ENCODE measurements at places on chromosomes 2 and 18. TPM values are rescaled to one million over a fixed set of nuclear protein-coding genes. Genes with fewer than 3 reads are reported as not detected.

GCG gene
- not detected for total RNA-seq

FLACC1 gene
- 0.74 TPM for total RNA-seq

DNA sequence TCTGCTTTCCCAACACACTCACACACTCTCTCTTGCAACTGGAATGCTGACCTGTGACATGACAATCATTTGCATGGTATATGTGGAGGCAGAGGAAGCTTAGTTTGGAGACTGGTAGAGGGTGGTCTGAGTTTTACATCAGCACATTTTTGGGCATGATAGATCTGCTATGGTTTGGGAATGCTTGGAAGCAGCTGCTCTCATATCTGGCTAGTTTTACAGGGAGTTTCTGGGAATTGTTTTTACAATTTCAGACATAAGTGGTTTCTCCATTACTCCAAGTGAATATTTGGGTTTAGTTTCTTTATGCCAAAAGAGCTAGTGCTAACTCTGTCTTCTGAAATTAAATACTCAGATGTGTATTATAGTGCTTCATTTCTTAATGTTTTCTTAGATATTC is 977.6 kb downstream of the SUCLG1 start:
- H3K27me3 ChIP-seq, result no peaks in the 10 kb centered on the region
- H3K27ac ChIP-seq, result no peak overlapping the region
- DNase-seq, result no peak
- no peaks in the 10 kb centered on the region for H3K36me3 ChIP-seq

- no peak overlapping the region for H3K4me3 ChIP-seq
- H3K4me1 ChIP-seq, result no peaks in the 10 kb centered on the region
- DNase-seq, result no peak
- no peaks in the 10 kb centered on the region for H3K36me3 ChIP-seq
- H3K27me3 ChIP-seq, result no peaks in the 10 kb centered on the region
- no peak overlapping the region for H3K27ac ChIP-seq
Measured at GRCh38 chr2:98245491-98245890, 100.8 kb upstream of the CNGA3 start.

- H3K4me1 ChIP-seq, result no peaks in the 10 kb centered on the region
- H3K36me3 ChIP-seq, result no peaks in the 10 kb centered on the region
- no peak for DNase-seq
- no peak overlapping the region for H3K4me3 ChIP-seq
- no peak overlapping the region for H3K27ac ChIP-seq
- H3K27me3 ChIP-seq, result no peaks in the 10 kb centered on the region
Measured at GRCh38 chr18:22456547-22456946, 38.8 kb upstream of the CTAGE1 start.

DNA sequence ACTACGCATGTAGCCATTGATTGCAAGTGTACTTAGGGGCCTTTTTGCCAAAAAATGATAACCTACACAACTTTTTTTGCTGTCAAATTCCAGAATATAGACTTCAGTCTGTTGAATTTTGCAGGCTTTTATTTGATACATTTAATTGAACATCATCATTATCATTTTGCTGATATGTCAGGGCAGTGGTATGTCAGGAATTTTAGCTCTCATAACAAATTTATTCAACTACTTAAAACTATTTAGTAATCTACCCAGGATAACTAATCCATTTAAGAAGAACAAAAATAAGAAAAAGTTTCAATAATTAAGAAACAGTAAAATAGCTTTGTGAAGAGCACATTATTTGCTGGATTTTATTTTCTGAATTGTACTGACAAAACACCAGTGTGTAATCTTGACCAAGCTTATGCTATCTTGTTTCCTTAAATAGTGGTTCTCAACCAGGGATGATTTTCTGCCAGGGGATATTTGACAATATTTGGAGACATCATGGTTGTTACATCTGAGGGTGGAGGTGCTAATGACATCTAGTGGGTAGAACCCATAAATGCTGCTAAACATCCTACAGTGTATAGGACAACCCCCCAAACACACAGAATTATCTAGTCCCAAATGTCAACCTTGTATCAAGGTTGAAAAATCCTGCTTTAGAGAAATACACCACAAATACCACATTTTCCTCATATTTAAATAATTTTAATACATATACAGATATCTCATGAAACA is 12.1 kb upstream of the TTN start:
- no peak overlapping the region for H3K4me3 ChIP-seq
- no peaks in the 10 kb centered on the region for H3K27me3 ChIP-seq
- H3K36me3 ChIP-seq, result no peaks in the 10 kb centered on the region
- H3K27ac ChIP-seq, result no peak overlapping the region

SCG2 gene
- total RNA-seq, result 19.8 TPM

DNA sequence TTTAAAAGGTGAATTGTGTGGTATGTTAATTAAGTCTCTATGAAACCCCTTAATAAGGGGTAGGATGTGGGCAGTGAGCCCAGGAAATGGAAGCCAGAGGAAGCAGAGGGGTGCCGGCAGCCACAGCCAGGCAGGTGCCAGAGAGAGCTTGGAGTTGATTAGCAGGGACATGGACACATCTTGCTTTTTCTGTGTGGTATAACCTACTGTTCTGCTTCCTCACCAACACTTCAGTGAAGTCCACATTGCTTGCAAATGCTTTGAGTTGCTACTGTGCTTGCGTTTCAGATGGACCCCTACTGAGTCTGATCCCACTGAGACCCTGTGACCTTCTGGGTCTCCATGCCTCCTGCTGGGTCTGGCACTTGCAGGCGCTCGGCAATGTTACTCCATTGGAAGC is 30.3 kb upstream of the ARHGEF4 start:
- no peak for DNase-seq
- no peak overlapping the region for H3K4me3 ChIP-seq
- H3K27ac ChIP-seq, result no peak overlapping the region

NLRC4 gene
- not detected for total RNA-seq

DNA sequence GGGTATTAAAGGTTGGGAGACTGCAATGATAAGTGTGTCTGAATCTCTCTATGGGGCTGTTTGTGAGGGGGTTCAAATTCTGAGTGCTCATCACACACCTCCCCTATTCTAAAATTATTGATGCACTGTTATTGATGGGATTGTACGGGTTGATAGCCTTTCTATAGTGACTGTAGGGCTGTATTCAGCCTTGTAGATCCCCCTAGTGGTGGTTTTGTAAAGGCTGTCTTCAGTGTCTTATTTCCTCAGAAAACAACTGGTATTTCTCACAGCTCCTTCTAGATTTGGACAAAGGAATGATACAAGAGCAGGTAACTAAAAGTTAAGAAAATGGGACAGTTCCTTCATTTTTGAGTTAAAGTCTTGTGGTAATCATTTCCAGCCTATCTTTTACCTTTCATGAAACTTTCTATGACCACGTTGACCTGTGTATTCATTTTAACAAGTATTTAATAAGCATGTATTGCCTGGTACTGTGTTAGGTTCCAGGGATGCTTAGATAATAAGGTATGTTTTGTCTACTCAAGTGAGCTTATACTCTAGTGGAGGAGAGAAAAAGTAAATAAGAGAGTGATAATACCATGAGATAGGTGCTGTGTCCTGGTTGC is 21.2 kb downstream of the SMAD4 start:
- H3K27ac ChIP-seq, result no peak overlapping the region
- no peaks in the 10 kb centered on the region for H3K4me1 ChIP-seq
- peaks cover 23% of the 10 kb centered on the region for H3K36me3 ChIP-seq

CHRNG gene
- total RNA-seq, result not detected

DNA sequence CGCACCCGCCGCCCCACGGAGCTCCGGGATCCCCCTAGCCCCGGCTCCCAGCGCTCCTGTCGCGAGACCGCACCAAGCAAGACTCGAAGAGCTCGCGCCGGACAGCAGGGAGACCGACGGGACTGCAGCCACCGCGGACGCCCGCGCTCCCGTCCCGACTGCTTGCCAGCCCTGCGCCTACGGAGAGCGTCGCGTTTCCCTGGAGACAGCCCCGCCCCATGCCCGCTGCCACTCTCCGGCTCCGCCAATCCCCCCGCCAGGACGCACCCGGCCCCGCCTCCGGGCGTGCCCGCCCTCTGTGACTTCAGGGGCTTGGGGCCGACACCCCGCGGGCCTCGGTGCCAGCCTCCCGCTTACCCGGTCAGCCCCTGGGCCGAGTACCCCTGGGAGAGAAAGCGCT is at the start of gene ANKMY1:
ANKMY1 (minus strand) TSS at position 181 of the 400 bp plus-strand sequence. CDS start 653 bp downstream, outside the sequence.
- H3K27me3 ChIP-seq, result no peaks in the 10 kb centered on the region
- no peak within 1 kb of the TSS for H3K4me3 ChIP-seq
- peaks cover 31% of the 10 kb centered on the region for H3K4me1 ChIP-seq
- H3K27ac ChIP-seq, result no peak within 1 kb of the TSS

DNA sequence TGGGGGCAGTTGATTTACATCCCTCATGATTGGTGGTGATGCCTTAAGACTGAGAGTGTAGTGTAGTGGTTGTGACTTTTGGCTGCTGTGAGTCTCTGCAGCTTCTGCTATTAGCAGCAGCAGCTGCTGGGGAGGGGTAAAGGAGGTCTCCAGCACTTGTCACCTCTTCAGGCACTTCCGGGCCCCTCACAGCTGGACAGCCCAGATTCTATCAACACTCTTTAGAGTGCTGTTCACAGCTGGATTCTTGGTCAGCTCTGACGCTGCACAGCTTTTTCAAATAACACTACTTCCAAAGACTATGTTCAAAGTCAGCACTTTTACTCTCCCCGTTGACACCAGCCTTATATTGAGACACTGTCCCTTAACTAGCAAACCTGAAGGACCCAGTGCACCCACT is 396.0 kb downstream of the MEIS1 start:
- DNase-seq, result no peak

DNA sequence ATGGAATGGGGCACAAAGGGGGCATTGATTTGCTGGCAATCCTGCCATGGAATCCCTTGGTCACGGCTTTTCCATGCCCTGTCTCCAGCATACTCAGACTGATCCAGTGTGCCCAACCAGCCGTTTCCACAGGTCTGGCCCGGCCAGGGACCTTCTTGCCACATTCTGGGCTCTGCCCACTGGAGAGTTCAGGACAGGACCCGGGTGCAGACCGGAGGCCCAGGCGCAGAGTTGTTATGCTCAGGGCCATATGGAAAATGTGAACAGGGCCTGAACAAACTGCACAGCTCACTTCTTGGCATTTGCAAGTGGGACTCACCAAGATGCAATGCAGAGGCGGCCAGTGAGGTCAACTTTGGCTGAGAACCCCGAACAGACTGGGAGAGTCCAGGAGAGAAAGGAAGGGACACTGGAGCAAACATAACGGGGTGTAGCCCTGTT is 15.6 kb upstream of the ASAP2 start:
- H3K4me1 ChIP-seq, result peaks cover 12% of the 10 kb centered on the region
- no peaks in the 10 kb centered on the region for H3K36me3 ChIP-seq
- H3K27ac ChIP-seq, result no peak overlapping the region
- no peaks in the 10 kb centered on the region for H3K27me3 ChIP-seq
- no peak overlapping the region for H3K4me3 ChIP-seq
- DNase-seq, result no peak

LCT gene
- total RNA-seq, result 0.12 TPM

EGR4 gene
- 0.37 TPM for total RNA-seq

GRCh38 chr2:99772591-99773331 is 282.9 kb upstream of the REV1 start:
- H3K27me3 ChIP-seq, result peaks cover 16% of the 10 kb centered on the region
- no peak for DNase-seq
- H3K36me3 ChIP-seq, result no peaks in the 10 kb centered on the region
- no peak overlapping the region for H3K4me3 ChIP-seq

DNA sequence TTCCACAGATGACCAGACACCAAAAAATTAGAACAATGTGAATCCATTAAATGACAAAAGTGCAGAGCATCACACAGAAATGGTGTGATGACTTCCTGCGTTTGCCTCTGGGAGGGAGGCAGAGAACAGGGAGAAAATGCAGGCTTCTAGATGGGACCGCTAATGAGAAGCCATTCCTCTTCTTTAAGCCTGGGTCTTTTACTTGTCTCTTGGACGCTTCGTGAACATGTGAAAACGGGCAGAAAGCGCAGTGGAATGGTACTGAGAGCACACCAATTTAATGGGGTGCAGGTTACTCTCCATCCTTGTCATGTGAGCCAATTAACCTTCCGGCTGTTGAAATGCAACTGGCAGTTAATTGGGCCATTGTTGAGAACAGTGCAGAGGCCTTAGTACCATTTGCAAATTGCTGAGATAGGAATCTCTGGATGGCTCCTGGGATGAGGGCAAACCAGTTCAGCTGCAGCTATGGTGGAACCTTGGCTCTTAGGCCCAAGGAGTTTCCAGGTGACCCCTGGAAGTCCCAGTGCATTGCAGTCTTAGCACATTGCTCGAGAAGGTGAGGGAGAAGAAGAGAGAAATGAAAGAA is 210.4 kb upstream of the CXCR4 start:
- H3K36me3 ChIP-seq, result no peaks in the 10 kb centered on the region
- peaks cover 9% of the 10 kb centered on the region for H3K4me1 ChIP-seq
- no peak overlapping the region for H3K4me3 ChIP-seq
- no peak overlapping the region for H3K27ac ChIP-seq
- H3K27me3 ChIP-seq, result no peaks in the 10 kb centered on the region
- DNase-seq, result no peak

DNA sequence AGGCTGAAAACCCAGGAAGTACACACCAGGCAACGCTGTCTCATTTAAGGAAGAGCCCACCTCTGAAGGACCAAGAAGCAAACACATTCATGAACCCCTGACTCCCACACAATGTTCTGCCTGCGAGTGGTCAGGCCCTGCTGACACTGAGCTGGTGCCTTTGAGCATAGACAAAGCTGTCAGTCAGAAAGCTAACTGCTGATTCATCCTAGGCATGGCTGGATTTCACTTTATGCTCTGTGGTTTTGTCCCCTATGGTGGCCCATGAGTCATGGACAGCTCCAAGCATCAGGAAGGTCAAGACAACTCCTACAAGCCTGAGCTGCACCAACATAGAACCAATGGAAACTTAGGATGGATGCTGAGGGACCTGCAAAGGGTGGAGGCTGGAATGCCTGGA is 78.9 kb downstream of the UXS1 start:
- peak overlapping the region; percentile 20 for H3K4me3 ChIP-seq
- DNase-seq, result peak; percentile 86

NAB1 gene
- total RNA-seq, result 43.8 TPM

SLC5A7 gene
- not detected for total RNA-seq

DNA sequence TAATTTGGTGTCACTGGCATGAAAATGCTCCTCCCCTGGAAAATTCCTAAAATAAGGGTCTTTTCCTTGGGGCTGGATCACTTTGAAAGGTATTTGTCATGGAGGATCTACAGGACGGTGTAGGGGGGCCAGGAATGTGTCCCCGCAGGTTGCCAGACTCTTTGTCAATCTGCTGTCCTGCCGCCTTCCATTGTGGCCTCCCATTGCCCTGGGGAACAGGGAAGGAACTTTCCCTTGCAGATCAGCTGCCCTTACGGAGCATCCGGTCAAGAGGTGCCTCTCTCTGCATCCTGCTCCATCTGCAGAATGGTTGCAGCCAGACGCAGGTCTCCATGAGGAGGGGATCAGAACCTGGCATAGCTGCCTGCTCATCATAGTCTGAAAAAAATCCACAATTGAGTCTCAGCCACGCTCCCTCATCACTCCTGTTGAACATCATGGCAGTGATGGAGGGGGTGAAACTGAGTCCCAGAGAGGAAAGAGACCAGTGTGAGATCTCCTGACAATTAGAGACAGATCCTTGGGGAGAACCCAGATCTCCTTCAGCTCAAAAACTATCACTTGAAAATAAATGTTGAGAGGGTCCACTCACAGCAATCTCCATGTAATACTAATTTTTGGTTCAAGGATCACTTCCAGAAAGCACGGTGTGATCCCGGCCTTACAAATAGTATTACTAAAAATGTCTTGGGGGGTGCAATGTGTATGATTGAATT is 244.8 kb downstream of the MYCN start:
- no peak overlapping the region for H3K27ac ChIP-seq
- H3K4me3 ChIP-seq, result no peak overlapping the region
- H3K36me3 ChIP-seq, result no peaks in the 10 kb centered on the region
- peaks cover 11% of the 10 kb centered on the region for H3K27me3 ChIP-seq
- DNase-seq, result no peak

- H3K4me1 ChIP-seq, result no peaks in the 10 kb centered on the region
- no peaks in the 10 kb centered on the region for H3K36me3 ChIP-seq
- no peak overlapping the region for H3K4me3 ChIP-seq
- peaks cover 7% of the 10 kb centered on the region for H3K27me3 ChIP-seq
Measured at GRCh38 chr2:30847329-30847728, 40.1 kb upstream of the CAPN13 start.

Measured in HCT116 (cell line).